ENCODE measurements at places on chromosomes 12 and 14.

- no peak for DNase-seq
- H3K4me1 ChIP-seq = no peaks in the 10 kb centered on the region
- no peaks in the 10 kb centered on the region for H3K36me3 ChIP-seq
- no peak overlapping the region for H3K27ac ChIP-seq
- no peak overlapping the region for H3K4me3 ChIP-seq
These were observed 434.3 kb upstream of the STXBP6 start for GRCh38 chr14:25484235-25484634.

- no peak overlapping the region for H3K4me3 ChIP-seq
- no peak for DNase-seq
- H3K27ac ChIP-seq = no peak overlapping the region
- no peaks in the 10 kb centered on the region for H3K27me3 ChIP-seq
- no peaks in the 10 kb centered on the region for H3K4me1 ChIP-seq
These were observed 158.4 kb upstream of the IGF1 start for GRCh38 chr12:102638777-102639176.

- H3K4me3 ChIP-seq = no peak overlapping the region
- H3K4me1 ChIP-seq = no peaks in the 10 kb centered on the region
- no peak overlapping the region for H3K27ac ChIP-seq
- H3K36me3 ChIP-seq = no peaks in the 10 kb centered on the region
- no peaks in the 10 kb centered on the region for H3K27me3 ChIP-seq
- DNase-seq = no peak
These were observed 36.2 kb upstream of the GNG2 start for GRCh38 chr14:51824191-51824590.

- H3K27ac ChIP-seq = no peak overlapping the region
- no peaks in the 10 kb centered on the region for H3K36me3 ChIP-seq
- no peak overlapping the region for H3K4me3 ChIP-seq
- no peaks in the 10 kb centered on the region for H3K4me1 ChIP-seq
- H3K27me3 ChIP-seq = no peaks in the 10 kb centered on the region
- no peak for DNase-seq
These were observed 103.3 kb upstream of the PMCH start for GRCh38 chr12:102300824-102301461.

DNA sequence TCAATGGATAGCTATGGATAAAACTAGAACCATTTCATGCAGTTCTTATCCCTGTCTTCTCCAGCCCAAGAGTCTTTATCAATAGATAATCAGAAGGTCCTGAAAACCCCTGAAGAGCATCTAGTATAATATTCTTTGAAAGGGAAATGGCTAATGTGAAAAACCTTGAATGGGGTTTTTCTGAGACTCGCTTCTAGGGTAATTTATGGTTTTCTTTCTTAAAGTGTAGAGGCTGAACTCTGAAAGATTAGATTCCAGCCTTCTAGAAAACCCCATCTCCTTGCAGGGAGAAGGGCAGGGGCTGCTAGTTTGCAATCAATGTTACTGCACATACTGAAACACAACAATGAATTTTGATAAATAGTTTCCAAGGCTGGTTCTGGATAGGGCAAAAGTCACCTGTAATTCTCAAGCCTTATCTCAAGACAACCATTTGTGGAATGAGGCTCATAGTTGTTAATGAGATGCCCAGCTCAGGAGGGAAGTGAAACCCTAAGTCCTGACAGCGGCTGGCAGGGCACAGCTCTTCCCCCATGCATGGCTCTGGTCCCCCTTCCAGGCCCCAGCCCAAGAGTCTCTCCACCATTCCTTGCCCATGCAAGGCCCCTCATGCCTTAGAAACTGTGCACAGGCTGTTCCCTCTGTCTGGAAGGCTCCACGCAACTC lies 33.7 kb upstream of the PYGL start:
- no peaks in the 10 kb centered on the region for H3K36me3 ChIP-seq
- no peak overlapping the region for H3K4me3 ChIP-seq
- no peaks in the 10 kb centered on the region for H3K4me1 ChIP-seq
- no peaks in the 10 kb centered on the region for H3K27me3 ChIP-seq
- DNase-seq = no peak

DNA sequence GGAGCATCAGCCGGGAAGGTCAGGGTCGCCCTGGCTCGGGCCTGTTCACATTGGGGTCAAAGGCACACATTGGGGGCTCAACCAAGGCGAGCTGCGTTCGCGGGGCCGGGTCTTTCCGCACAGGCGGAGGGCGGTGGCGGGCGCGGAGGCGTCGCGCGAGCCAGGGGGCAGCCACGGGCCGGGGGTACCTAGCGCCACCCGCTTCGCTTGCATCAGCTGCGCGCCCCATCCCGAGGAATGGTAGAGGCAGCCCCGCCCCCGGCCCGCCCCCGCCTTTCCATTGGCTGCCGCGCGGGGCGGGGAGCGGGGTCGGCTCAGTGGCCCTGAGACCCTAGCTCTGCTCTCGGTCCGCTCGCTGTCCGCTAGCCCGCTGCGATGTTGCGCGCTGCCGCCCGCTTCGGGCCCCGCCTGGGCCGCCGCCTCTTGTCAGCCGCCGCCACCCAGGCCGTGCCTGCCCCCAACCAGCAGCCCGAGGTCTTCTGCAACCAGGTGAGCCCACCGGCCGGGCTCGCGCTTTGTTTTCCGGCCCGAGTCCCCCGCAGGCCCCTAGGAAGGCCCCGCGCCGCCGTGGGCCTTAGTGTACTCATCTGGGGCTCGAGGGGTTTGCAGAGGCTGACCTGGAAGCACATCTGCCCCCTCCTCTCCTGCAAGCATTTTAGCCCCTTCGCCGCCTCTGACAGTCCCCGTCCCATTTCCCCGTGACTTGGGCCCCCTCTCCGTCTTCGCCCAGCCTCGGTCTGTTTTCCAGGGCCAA lies at the start of gene ALDH2:
TSS of gene ALDH2 (plus strand) at position 326 of the 754 bp plus-strand sequence. CDS start at position 376, 50 bp downstream.
- H3K4me1 ChIP-seq = peaks cover 35% of the 10 kb centered on the region
- peaks cover 6% of the 10 kb centered on the region for H3K36me3 ChIP-seq
- H3K4me3 ChIP-seq = peak within 1 kb of the TSS; percentile 65
- no peaks in the 10 kb centered on the region for H3K27me3 ChIP-seq
- DNase-seq = peak; percentile 74

GRCh38 chr12:109358154-109358869 lies 10.6 kb downstream of the MYO1H start:
- H3K4me3 ChIP-seq = no peak overlapping the region
- H3K27ac ChIP-seq = no peak overlapping the region
- H3K4me1 ChIP-seq = no peaks in the 10 kb centered on the region
- H3K36me3 ChIP-seq = no peaks in the 10 kb centered on the region

GRCh38 chr14:94373708-94374107 lies 14.7 kb downstream of the SERPINA1 start:
- no peak overlapping the region for H3K4me3 ChIP-seq
- H3K4me1 ChIP-seq = no peaks in the 10 kb centered on the region
- H3K36me3 ChIP-seq = no peaks in the 10 kb centered on the region
- peak; percentile 39 for DNase-seq
- peak overlapping the region; percentile 72 for H3K27ac ChIP-seq
- H3K27me3 ChIP-seq = no peaks in the 10 kb centered on the region

DNA sequence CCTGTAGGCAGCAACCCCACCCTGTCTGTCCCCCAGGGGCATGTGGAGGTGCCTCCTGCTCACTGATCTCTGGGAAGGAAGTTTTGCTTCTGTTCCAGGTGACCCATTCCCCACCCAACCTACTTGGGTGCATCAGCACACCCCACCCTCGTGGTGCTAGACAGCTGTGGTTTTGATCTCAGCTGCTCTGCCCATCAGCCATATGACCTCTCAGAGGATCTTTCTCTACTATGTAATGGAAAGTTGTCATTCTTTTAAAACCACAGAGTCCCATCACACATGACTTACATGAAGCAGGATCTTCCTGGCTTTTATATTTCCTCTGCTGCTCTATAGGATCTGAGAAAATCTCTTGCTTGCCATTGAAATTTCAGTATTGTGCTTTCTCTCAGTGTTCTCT lies 13.5 kb upstream of the KRT82 start:
- H3K27ac ChIP-seq = no peak overlapping the region
- no peaks in the 10 kb centered on the region for H3K4me1 ChIP-seq
- H3K27me3 ChIP-seq = no peaks in the 10 kb centered on the region
- no peaks in the 10 kb centered on the region for H3K36me3 ChIP-seq
- H3K4me3 ChIP-seq = no peak overlapping the region
- no peak for DNase-seq

DNA sequence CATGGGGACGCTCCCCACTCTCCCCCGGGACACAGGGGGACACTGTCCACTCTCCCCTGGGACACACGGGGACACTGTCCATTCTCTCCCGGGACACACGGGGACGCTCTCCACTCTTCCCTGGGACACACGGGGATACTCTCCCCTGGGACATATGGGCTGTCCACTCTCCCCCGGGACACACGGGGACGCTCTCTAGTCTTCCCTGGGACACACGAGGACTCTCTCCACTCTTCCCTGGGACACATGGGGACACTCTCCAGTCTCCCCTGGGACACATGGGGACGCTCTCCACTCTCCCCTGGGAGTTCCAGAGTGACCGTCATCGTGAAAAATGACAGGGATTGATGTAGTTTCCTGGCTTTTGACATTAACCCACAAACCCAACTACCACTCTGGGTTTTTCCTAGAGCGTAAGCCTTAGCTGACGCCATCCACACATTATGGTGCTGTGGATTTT lies 3.0 kb upstream of the P2RX2 start:
- no peak overlapping the region for H3K4me3 ChIP-seq
- H3K27ac ChIP-seq = no peak overlapping the region
- no peak for DNase-seq
- H3K36me3 ChIP-seq = no peaks in the 10 kb centered on the region
- H3K27me3 ChIP-seq = peaks cover 66% of the 10 kb centered on the region

DNA sequence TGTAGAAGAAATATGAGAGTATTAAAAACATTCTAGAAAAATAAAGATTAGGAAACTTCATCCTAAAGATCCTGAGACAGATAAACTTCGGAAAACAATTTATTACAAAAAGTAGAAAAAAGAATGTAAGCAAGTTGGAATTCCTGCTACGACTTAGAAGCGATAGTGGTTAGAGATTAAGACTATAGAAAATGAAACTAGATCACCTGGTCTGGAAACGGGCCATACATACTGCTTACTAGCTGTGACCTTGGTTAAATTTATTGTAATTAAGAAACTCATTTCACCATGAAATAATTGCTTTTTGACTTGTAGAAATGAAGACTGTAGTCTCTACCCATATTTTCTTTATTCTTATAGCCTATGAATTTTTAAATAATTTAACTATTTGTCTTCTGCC lies 614.1 kb downstream of the SLC16A7 start:
- H3K4me3 ChIP-seq = no peak overlapping the region
- no peak for DNase-seq
- H3K27ac ChIP-seq = no peak overlapping the region
- no peaks in the 10 kb centered on the region for H3K36me3 ChIP-seq
- H3K4me1 ChIP-seq = no peaks in the 10 kb centered on the region

DNA sequence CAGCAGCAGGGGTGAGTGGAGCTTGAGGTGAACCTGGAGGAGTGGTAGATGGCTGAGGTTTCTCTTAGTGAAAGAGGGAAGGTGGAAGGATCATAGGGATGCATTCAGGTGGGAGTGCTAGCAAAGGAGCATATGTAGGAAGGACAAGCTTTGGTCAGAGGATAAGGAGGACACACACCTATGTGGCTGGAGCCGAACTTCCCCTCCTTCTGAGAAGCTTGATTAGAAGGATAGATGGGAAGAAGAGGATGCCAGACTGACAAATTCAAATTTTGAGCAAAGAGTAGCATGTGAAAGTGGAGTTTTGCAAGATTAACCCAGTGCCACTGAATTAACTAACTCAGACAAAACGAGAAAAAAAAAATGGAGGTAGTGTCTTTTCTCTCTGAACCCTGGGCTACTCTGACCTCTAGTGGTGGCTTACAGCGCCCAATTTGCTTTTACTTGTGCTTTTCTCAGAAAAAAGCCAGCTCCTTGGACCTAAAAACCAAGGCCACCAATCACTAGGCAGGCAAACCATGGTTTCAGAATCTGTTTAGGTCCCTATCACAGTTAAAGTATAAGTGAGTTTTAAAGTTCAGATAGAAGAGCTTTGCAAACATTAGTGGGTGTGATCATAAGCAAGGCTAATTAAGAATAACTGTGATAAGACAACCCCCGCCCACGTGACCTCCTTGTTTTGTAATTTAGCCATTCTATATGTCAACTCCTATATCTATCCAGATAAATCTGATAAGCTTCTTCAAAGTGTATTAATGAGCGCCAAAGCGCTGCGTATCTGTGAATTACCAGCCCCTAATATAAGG lies 15.5 kb downstream of the EMP1 start:
- H3K4me1 ChIP-seq = peaks cover 36% of the 10 kb centered on the region
- no peaks in the 10 kb centered on the region for H3K36me3 ChIP-seq
- H3K27ac ChIP-seq = no peak overlapping the region
- no peak overlapping the region for H3K4me3 ChIP-seq

DNA sequence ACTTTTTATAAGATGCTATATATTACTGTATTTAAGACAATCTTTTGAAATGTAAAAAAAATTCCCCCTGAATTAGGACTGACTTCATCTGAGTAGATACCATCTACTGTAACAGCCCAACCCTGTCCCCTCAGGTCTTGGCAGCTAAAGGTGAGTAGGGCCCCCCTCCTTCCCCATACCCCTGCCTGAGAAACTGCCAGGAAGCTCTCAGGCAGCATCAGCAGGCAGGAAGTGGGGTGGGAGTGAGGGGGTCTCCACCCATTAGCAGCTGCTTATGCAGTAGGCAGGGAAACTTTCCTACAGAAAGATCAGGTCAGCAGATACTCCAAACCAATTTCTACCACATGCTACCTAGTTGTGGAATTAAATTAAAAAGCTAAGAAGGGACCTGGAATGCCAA lies 62.5 kb downstream of the PAX9 start:
- H3K27me3 ChIP-seq = no peaks in the 10 kb centered on the region
- no peak overlapping the region for H3K4me3 ChIP-seq
- DNase-seq = no peak
- no peaks in the 10 kb centered on the region for H3K4me1 ChIP-seq
- no peak overlapping the region for H3K27ac ChIP-seq
- H3K36me3 ChIP-seq = no peaks in the 10 kb centered on the region

DNA sequence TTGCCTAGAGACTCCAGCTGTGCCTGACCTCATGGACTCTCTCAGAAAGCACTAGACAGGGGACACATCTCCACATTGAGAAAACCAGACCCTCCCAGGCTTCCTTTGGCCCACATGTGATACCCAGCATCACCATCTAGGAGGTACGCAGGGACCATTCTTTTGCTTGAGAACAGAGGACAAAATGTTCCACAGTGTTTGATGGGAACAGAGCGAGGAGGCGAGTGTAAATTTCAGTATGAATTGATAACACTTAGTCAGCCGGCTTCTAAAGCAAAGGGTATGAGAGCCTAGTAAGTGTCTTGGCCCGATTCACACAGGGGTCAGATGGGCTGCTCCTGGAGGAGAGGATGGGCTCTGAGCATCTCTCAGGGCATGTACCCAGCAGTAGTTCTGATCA lies 1052.4 kb downstream of the BCL11B start:
- H3K4me1 ChIP-seq = no peaks in the 10 kb centered on the region
- no peak overlapping the region for H3K4me3 ChIP-seq
- no peaks in the 10 kb centered on the region for H3K36me3 ChIP-seq

DNA sequence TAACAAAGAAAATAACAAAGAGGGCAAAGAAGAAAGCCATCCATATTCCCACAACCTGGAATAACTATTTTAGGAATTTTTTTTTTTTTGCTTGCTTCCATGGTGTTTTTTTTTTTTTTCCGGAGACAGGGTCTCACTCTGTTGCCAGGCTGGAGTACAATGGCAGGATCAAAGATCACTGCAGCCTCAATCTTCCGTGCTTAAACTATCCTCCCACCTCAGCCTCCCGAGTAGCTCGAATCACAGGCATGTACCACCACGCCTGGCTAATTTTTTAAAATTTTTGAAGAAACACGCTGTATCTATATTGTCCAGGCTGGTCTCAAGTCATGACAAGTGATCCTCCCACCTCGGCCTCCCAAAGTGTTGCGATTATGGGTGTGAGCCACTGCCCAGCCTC lies 20.2 kb upstream of the ARID4A start:
- H3K36me3 ChIP-seq = no peaks in the 10 kb centered on the region
- no peaks in the 10 kb centered on the region for H3K27me3 ChIP-seq
- no peak for DNase-seq
- H3K4me3 ChIP-seq = no peak overlapping the region

- no peaks in the 10 kb centered on the region for H3K27me3 ChIP-seq
- no peak overlapping the region for H3K4me3 ChIP-seq
- DNase-seq = no peak
- no peak overlapping the region for H3K27ac ChIP-seq
These were observed 48.0 kb downstream of the WNK1 start for GRCh38 chr12:800401-800800.

All from tibial nerve (tissue), 4 donors.